ENCODE measurements at places on chromosomes 4 and X.

DNA sequence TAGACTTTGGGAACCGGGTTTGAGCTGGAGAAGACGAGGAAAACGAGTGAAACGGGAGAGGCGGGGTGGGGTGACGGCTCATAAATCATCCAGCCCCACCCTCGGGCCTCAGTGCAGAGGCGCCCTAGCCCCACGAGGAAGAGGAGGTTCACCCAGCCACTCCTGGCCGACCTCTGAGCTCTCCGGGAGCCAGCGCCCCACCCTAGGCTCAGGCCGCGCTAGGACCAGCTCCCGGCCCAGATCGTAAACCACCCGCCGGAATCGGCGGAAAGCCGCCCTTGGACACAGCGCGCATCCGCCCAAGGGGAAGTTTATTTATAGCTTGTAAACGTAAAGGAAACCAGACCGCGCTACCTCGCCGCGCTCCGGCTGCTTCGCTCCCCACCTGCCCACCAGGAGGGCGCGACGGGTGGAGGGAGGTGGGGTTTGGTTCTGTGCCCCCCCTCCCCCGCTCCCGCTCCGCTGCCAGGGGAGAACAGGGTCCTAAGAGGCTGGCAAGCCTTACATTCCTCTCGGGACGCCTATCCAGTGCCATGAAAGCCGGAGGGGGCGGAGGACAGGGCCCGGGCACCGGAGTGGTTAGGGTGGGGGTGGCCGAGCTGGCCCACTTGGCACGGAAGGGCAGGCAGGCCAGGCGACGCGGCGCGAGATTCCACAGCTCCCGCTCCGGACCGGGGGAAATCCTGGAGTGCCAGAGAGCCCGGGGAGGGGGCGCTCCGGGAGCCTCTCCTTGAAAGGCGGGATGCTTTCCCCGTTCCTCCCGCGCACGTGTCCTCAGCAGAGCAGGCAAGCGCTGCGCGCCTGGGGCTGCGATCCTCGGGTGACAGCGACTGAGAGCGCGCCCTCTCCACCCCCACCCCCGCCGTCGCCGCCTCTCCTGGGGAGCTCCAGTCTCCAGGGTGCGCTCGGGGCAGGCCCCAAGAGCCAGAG is 84.2 kb downstream of the BCOR start:
- DNase-seq = no peak

DNA sequence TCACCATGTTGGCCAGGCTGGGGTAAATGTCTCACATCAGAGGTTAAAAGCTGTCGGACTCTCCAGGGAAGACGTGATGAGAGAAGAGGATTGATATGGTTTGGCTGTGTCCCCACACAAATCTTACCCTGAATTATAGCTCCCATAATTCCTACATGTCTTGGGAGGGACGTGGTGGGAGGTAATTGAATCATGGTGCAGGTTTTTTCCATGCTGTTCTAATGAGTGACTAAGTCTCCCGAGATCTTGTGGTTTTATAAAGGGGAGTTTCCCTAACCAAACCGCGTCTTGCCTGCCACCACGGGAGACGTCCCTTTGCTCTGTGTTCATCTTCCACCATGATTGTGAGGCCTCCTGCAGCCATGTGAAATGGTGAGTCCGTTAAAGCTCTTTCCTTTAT is 64.4 kb downstream of the ASMT start:
- no peak for DNase-seq

DNA sequence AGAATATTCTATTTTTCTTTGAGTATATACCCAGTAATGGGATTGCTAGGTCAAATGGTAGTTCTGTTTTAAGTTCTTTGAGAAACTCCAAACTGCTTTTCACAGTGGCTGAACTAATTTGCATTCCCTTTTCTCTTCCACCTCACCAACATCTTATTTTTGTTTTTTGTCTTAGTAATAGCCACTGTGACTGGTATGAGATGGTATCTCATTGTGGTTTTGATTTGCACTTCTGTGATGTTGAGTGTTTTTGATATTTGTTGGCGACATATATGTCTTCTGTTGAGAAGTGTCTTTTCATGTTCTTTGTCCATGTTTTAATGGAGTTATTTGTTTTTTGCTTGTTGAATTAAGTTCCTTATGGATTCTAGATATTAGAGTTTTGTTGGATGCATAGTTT is 24.4 kb downstream of the AIMP1 start:
- DNase-seq = no peak

- DNase-seq = no peak
These were observed 1.3 kb downstream of the CHST7 start for GRCh38 chrX:46574774-46575381.

DNA sequence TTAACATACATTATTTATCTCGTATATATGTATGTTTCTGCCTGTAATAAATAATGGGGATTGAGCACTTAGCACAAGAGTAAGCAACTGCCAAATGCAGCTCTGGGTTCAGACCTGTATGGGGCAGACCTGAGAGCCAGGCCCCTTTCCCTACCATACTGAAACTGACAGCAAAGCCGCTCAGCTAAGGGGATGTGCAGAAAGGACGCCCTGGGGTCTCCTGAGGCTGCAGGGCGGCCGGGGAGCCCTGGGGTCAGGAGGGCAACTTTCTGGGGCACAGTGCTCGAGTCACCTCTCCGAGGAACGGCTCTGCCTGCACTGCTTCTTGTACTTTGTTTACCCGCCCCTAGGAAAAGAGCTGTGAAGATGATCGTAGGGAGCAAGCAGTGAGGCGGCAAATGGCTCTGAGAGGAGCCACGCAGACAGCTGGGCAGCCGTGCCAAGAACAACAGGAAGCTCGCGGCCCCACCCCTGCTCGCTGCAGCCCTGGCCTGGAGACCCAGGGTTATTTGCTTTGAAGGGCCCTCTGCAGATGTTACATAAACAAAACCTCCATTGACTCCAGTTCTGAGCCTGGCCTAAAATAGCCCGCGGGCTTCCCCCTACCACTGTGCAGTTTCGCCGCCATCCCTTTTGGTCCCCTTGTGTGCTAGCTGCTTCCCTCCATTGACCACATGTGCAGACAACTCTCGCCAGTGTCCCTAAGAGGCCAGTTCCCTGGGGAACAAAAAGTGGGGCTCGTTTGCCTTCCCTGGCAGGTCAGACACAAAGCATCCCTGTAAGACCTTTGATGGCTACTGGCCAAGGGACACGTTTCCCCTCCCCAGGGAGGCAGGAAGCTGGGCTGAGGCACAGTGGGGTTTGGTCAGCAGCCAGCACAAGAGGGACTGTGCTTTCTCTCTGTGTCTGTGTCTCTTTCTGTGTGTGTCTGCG is 111.3 kb upstream of the LNX1 start:
- peak; percentile 71 for DNase-seq

DNA sequence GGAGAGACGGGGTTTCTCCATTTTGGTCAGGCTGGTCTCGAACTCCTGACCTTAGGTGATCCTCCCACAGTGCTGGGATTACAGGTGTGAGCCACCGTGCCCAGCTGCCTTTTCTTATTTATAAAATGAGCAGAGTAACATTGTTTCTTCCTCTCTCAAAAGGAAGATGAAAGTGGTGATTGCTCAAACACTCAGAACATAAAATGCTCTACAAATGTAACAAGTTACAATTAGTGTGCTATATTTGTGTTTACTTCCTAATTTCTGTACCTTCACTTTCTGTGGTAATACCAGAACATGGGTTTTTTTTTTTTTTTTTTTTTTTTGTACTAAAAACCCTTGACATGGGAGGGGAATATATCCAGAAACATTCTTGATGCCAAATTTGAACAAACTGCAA is 197.9 kb downstream of the MGST2 start:
- DNase-seq = no peak

DNA sequence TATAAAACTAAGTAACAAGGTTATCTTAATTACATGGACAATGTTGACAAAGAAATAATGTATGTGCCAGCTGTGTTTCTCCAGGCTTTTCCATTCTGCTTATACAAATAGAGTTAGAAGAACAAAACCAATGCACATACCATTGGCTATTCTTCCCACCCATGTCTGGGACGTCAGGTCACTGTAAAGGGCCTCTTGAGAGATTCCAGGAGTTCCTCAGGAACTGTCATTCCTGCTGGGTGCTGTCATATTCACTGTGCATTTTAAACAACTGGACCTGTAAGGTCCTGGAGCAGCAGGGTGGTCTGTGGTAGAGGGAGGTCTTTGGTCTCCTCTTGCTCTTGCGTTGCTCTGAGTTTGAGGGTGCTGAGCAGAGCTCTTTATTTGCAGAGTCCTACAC is 74.6 kb upstream of the AP1S2 start:
- DNase-seq = no peak

- DNase-seq = no peak
These were observed 551 bp upstream of the ARX start for GRCh38 chrX:25016361-25016671.

DNA sequence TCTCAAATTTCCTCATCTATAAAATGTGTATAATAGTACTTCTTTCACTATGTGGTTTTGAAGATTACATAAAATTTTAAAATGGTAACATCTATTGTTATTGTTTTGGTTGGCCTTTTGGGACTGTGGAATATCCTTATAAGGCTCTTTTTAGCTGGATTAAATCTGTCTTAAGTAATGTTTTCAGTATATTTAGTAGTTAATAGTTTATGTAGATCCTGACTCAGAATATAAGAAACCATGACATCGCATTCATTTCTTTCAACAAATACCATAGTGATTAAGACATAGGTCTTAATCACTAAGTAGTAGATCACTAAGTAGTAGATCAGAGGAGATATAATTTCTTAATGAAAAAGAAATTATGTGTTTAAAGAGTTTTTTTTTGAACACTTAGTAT is 48.5 kb downstream of the MRPL1 start:
- DNase-seq = no peak

- peak; percentile 59 for DNase-seq
These were observed 19.5 kb downstream of the WWC2 start for GRCh38 chr4:183118585-183118984.

DNA sequence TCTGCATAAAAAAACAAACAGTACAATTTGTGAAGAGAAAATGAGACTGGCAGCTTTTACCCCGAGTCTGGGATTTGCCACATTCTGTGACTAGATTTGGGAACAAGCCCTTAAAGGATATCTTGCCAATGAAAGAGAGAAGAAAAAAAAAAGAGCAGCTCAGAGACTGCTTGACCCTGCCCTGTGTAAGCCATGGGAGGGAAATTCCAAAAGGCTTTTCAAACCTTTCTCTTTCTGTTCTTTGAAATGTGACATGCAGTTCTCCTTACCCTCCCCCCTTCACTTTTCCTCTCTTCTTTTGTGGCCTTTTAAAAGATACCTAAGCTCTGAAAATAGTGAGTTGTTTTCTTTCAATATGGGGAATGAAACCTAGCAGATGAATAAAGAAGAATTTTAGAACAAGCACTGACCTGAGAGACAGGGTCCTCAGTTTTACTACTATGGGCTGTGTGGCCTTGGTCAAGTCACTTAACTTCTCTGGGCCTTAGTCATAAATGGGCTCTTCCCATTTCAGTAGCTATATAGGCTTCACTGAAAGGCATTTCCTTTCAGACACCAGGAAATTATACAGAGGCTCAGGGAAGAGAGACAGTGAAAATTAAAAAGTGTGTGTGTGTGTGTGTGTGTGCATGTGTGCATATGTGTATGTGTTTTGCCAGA is 5.1 kb downstream of the CCDC160 start:
- no peak for DNase-seq

DNA sequence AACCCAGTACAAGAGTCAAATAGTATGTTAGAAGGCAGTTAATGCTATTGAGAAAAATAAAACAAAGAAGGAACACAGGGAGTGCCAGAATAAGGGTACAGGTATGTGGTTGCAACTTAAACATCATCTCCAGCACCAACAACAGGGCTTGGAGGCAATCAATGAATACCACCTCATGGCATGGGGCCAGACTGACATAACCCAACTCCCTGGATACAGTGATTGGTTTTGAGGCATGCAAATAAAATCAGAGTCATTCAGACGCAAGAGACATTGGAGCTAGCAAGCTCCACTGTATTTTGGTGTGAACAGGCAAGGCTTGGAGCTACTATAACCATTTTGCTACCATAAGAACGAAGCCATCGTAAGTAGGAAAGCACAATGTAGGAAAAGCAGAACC is 56.7 kb downstream of the PPP3CA start:
- DNase-seq = no peak

DNA sequence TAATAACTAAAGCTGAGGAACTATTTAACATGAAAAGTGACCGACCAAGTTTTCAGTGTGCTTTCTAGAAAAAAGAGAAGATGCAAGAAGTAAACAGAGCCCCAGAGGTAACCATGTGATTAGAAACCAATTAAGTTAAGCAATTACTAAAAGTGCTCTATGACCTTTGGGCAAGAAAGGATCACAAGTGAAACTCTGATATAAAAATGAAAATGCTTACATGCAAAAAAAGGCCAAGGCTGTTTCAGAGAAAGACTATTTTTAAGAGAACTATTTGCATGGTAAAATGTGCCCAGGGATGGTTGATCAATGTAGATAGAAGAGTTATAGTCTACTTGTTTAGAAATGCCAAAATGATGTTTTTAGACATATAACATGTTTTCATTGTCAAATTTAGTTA is 22.0 kb downstream of the KLHL15 start:
- DNase-seq = no peak

DNA sequence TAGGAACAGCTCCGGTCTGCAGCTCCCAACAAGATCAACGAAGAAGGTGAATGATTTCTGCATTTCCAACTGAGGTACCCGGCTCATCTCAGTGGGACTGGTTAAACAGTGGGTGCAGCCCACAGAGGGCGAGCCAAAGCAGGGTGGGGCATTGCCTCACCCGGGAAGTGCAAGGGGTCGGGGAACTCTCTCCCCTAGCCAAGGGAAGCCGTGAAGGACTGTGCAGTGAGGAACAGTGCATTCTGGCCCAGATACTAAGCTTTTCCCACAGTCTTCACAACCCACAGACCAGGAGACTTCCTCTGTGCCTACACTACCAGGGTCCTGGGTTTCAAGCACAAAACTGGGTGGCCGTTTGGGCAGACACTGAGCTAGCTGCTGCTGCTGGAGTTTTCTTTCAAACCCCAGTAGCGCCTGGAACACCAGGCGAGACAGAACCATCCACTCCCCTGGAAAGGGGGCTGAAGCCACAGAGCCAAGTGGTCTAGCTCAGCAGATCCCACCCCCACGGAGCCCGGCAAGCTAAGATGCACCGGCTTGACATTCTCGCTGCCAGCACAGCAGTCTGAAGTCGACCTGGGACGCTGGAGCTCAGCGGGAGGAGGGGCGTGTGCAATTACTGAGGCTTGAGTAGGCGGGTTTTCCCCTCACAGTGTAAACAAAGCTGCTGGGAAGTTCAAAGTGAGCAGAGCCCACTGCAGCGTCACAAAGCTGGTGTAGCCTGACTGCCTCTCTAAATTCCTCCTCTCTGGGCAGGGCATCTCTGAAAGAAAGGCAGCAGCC is 84.6 kb downstream of the THOC2 start:
- peak; percentile 18 for DNase-seq

DNA sequence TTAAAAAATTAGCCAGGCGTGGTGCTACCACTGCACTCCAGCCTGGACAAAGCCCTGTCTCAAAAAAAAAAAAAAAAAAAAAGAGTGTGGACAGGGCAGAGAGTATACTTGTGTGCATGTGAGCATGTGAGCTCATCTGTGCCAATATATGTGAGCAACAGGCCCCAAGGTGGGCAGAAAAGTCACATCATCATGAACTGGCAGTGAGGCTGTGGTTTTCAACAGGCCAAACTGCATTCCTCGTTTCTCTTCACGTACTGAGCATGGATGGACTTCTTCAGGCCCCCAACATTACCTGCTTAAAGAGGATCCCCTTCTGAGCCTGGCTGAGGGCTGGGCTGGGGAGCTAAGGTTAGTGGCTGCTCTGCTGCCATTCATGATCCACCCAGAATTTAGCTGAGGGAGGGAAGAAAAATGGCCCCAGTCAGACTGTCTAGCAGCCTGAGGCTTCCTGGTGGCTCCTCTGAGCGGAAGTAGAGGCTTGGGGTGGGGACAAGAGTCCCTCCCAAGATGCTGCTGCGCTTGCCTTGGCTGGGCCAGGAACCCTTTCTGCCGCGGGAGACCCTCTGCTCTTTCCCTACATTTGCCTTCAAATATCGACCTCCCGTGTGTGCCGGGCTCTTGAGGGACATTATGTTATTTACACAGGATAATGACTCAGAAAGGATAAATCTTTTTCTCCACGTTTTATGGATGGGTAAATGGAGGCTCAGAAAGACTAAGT is 55.0 kb downstream of the DIPK2B start:
- no peak for DNase-seq

Measured in skeletal muscle cell (primary cell).